ENCODE measurements at places on chromosomes 13 and 19.

DNA sequence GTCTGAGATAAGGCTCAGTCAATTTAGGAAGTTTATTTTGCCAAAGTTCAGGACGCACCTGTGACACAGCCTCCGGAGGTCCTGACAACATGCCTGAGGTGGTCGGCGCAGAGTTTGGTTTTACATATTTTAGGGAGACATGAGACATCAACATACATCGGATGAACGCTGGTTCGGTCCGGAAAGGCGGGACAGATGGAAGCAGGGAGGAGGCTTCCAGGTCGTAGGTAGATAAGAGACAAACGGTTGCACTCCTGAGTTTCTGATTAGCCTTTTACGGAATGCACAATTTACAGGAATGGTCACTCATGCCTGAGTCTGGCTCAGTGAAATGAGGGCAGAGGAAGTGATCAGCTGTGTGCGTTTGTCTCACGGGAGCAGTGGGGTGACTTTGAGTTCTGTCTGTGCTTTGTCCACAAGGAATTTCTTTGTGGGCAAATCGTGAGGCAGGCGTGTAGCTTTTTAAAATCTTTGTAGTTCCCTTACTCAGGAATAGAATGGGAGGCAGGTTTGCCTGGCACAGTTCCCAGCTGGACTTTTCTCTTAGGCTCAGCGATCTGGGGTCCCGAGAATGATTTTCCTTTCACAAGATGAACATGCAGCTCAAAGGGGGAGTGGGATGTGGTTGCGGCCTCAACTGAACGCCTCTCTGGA is 36.2 kb downstream of the C13orf46 start:
- no peak for DNase-seq

DNA sequence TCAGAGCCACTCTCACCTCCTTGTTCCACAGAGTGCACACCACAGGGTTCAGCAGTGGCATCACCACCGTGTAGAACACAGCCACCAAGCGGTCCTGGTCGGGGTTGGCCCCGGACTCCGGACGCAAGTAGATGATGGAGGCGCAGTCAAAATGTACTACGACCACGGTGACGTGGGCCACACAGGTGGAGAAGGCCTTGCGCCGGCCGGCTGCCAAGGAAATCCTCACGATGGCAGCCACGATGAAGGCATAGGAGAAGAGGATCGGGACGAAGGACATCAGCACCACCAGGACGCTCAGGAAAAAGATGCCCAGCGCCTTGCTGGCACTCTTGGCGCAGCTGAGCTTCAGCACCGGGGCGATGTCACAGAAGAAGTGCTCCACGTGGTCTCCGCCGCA is 33.9 kb downstream of the SYDE1 start:
- DNase-seq = no peak

DNA sequence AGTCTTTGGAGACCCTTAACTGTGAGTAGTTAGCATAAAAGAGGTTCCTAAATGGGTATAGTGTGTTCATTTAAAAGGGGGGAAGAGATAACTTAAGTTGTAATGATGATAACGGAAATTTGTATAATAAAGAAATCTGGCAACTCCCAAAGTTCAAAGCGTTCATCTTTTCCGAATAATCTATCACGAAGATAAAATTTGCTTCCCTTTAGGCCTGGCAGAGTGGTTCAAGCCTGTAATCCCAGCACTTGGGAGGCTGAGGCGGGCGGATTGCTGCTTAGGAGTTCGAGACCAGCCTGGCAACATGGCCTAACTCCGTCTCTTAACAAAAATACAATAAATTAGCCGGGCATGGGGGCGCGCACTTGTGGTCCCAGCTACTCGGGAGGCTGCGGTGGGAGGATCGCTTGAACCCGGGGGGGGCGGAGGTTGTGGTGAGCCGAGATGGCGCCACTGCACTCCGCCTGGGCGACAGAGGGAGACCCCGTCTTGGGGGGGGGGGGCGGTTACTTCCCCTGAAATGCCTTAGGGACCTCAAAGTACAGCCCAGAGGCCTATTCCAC is 934 bp downstream of the N4BP2L2 start:
- DNase-seq = peak; percentile 46

- no peak for DNase-seq
Observed at GRCh38 chr19:48230555-48231129, 25.1 kb downstream of the CARD8 start.

GRCh38 chr19:40555978-40556689 is 20.5 kb upstream of the SHKBP1 start:
- no peak for DNase-seq

DNA sequence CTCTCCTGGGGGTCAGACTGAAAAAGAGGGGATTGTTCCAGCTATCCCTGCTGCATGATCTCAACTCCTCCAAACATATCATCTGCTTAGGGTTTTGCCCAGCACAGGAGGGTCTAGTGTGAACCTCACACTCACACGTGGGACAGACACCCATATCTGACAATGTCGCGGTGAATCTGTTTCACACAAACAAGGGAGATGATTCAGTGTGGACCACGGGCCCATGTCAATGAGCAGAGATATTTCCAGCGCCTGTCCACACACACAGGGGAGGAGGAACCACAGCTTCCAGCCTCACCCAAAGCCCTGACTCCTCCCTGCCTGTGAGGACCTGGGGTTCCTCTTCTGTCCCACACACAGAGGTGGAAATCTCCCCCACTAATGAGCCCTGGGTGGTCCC is 29.6 kb upstream of the KIR3DL3 start:
- no peak for DNase-seq

GRCh38 chr19:19223060-19223459 is 11.3 kb downstream of the NCAN start:
- DNase-seq = no peak

- DNase-seq = no peak
Observed at GRCh38 chr19:16368385-16369305, 44.0 kb downstream of the KLF2 start.

- no peak for DNase-seq
Observed at GRCh38 chr19:49403404-49404187, 15.5 kb downstream of the KASH5 start.

DNA sequence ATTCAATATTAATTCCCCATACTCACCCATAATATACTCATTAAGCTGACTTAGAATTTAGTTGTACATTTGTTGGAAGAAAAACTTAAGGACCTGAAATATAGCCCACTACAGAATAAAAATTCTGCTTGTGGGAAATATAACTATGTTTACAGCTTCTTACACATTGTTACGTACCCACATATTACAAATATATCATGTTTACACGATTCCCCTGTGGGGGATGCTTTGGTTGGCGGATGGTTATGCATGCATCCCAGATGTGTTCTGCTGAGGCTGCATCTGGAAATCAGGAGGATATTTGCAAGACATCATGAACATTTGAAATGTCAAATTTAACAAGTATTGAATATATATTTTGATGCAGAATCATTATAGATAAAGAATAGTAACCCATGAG is 79.5 kb upstream of the KL start:
- peak; percentile 38 for DNase-seq

- no peak for DNase-seq
Observed at GRCh38 chr13:98405690-98406344, 171.1 kb downstream of the STK24 start.

GRCh38 chr19:33804021-33804799 is 7.5 kb downstream of the KCTD15 start:
- DNase-seq = peak; percentile 49

- no peak for DNase-seq
Observed at GRCh38 chr13:27665761-27666160, 44.1 kb downstream of the POLR1D start.

DNA sequence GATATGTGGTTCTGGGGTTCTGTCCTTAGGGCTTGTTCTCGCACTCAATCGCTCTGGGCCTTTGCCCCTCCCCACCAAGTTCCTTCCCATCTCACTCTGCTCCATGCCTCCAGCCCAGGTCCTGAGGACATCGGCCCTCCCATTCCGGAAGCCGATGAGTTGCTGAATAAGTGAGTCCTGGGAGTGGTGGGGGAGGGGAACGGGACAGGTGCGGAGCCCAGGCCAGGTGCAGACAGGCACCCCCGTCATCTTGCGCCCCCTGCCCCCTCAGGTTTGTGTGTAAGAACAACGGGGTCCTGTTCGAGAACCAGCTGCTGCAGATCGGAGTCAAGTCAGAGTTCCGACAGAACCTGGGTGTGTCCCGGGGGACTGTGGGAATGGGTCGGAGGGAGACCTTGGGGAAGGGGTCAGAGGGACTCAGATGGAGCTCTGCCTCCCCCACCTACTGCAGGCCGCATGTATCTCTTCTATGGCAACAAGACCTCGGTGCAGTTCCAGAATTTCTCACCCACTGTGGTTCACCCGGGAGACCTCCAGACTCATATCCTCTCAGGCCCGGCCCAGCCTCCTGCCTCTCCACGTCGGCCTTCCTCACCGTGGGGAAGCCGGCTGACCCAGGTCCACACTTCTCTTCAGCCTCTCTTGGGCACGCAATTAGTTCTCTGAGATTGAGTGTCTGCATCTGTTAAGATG is 10.1 kb downstream of the FUZ start:
- no peak for DNase-seq

- peak; percentile 21 for DNase-seq
Observed at GRCh38 chr19:34428549-34429285, 536 bp downstream of the UBA2 start.

- no peak for DNase-seq
Observed at GRCh38 chr13:75694722-75695121, 58.6 kb downstream of the LMO7 start.

DNA sequence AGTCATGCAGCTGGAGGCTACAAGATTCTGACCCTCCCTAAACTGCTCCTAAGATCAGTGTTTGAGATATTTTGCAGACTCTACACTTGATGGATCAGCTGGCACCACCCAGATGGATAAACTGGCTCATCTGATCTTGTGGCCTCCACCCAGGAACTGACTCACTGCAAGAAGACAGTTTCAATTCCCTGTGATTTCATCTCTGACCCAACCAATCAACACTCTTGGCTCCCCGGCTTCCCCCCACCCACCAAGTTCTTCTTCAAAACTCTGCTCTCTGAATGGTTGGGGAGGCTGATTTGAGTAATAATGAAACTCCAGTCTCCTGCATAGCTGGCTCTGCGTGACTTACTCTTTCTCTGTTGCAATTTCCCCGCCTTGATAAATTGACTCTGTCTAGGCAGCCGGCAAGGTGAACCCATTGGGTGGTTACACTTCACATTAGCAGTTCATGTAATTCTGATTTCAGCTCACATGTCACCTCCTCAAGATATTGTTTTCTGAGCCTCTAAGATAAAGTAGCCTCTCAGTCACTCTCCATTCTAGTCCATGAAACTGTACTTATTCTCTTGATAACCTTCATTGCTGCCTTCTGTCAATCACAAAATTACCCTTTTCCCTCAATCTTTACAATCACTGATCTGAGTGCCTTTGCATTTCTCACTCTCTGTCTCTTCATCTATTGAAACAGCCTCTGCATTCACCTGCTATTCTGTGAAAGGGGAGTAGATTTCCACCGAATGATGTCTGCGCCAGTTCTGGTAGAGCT is 9.9 kb upstream of the FPR3 start:
- DNase-seq = peak; percentile 27

DNA sequence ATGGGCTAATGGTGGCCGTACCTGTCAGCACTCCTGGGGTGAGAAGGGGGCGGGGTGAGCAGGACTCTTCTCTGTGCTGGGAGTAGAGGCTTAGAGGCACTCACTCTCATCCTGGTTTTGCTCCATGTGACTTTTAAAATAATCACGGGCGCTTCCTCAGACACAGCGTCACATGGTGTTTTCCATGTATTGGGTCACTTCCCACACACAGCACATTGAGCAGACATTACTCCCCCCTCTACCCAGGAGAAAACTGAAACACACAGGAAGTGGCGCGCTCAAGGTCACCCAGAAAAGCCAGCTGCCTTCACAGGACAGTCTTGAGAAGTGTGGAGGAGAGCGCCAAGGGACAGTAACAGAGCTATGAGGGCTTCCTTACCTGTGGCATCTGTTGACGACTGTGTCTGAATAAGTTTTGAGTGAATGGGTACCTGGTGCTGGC is 23.2 kb downstream of the SPATA13 start:
- no peak for DNase-seq

GRCh38 chr13:18949489-18949761 is 232.2 kb downstream of the TUBA3C start:
- DNase-seq = no peak

GRCh38 chr19:5013761-5014160 is 44.8 kb downstream of the KDM4B start:
- no peak for DNase-seq

GRCh38 chr19:43700395-43701000 is 15.4 kb upstream of the IRGC start:
- peak; percentile 68 for DNase-seq

DNA sequence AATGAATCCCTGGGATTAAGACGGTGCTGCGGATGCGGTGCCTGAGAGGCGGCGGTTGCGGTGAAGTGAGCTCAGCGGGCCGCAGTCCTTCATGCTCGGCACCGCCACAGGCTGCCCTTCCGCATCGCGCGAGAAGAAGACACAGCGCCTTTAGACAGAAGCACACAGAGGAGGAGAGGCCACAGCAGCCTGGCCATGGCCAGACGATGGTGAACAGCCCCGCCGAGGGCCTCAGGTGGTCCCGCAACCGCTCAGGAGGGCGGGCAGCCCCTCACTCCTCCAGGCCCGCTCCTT is 459.2 kb downstream of the MYO16 start:
- no peak for DNase-seq

DNA sequence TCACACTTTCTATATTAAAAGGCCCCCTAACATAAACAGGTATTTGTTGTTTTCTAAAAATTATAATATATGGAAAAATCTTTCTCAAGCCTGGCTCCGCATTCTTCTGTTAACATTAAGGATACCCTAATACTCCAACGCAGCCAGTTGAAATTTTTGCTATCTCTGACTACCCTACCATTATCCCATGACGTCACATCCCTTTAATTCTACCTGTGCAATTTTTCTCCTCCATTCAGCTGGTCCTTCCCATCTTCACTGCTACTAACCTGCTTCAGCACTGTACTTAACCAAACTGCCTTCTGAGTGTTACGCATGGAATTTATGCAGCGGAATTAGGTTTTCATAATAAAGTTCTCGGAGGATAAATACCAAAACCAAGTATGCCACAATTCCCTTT is 1.0 kb downstream of the MRPS31 start:
- no peak for DNase-seq

DNA sequence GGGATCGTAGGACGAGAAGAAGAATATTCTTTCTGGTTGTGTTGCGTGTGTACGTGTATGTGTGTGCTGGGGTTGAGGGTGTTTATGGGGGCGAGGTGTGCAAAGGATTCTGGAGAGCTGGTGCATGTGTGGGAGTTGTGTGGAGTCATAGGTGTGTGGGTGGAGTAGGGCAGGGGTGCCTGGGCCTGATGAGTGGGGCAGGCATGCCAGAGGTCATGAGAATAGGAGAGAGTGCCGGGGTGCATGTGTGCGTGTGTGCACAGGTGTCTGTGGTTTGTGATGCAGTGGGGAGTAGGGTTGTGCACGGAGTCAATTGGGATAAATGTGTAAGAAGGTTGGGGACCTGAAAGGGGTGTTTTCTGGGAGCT is 649 bp downstream of the TMEM91 start:
- DNase-seq = no peak

- DNase-seq = no peak
Observed at GRCh38 chr13:97726664-97727280, 226.7 kb upstream of the IPO5 start.
